ENCODE measurements at places on chromosomes 12 and 14. TPM values are rescaled to one million over a fixed set of nuclear protein-coding genes. Genes with fewer than 3 reads are reported as not detected.
A peak's percentile ranks its signal among the peaks of the same experiment; 100 is the strongest.

DNA sequence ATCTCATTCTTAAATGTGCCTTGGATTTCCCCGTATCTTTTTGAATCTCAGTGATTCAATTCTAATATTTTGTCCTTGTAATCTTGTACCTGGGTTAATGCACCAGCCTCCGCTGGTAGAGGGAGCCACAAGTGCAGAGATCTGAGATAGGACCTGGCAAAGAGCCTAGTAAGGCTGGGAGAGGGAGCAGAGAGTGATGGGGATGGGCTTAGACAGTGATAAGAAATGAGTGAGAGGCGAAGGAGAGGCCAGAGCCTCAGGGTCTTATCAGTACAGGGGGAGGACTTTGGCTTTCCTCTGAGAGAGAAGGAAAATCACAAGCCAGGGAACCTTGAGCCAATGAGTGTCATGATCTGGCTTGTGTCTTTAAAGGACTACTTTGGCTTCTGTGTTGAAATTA is 30.5 kb upstream of the LMNTD1 start:
- no peak for DNase-seq
- no peaks in the 10 kb centered on the region for H3K36me3 ChIP-seq
- no peaks in the 10 kb centered on the region for H3K27me3 ChIP-seq
- no peak overlapping the region for H3K27ac ChIP-seq
- H3K4me3 ChIP-seq: no peak overlapping the region

DNA sequence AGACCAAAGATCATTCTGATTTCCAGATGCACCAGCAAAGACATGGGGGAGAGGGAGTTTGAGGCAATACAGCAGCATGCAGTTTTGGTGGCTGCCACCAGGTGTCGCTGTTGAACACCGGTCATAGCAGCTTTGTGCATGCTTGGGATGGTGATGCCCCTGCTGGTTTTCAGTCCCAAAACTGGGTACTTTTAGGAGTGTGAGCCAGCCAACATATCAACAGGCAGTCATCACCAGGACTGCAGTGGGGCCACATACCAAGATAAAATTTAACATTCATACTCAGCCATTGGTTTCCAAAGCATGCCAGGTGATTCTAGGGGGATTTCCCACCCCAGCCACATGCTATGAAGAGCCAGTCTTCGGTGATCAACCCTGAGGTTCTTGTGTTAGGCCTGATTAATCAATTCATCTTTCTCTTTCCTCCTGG is 64.2 kb downstream of the PHETA1 start:
- H3K4me1 ChIP-seq: no peaks in the 10 kb centered on the region
- no peaks in the 10 kb centered on the region for H3K36me3 ChIP-seq
- no peaks in the 10 kb centered on the region for H3K27me3 ChIP-seq
- H3K4me3 ChIP-seq: no peak overlapping the region
- no peak for DNase-seq

- no peaks in the 10 kb centered on the region for H3K4me1 ChIP-seq
- DNase-seq: no peak
- no peak overlapping the region for H3K27ac ChIP-seq
These were observed 7.0 kb upstream of the CAPRIN2 start for GRCh38 chr12:30761730-30762129.

- DNase-seq: no peak
- no peak overlapping the region for H3K27ac ChIP-seq
- H3K4me3 ChIP-seq: no peak overlapping the region
- no peaks in the 10 kb centered on the region for H3K36me3 ChIP-seq
- no peaks in the 10 kb centered on the region for H3K27me3 ChIP-seq
These were observed 23.8 kb upstream of the PPP2R5C start for GRCh38 chr14:101737414-101738339.

DNA sequence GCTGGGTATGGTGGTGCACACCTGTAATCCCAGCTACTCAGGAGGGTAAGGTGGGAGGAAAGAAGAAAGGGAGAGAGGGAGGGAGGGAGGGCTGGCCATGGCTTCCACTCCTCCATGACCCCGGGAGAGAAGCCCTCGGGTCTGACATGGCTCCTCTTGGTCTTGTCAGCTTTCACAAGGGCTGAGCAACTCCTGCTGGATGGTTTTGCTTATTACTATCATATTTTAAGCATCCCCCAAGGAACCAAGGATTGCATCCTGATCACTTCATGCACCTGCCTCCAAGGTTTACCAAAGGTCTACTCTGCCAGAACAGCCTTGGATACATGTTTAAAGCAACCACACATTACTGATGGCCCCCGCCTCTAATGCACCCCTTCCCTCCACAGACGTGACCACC is 28.0 kb upstream of the NCOR2 start:
- H3K4me3 ChIP-seq: no peak overlapping the region
- no peak overlapping the region for H3K27ac ChIP-seq
- H3K36me3 ChIP-seq: no peaks in the 10 kb centered on the region
- DNase-seq: no peak
- H3K4me1 ChIP-seq: peaks cover 7% of the 10 kb centered on the region

The OTOGL gene
- total RNA-seq: 0.44 TPM

DNA sequence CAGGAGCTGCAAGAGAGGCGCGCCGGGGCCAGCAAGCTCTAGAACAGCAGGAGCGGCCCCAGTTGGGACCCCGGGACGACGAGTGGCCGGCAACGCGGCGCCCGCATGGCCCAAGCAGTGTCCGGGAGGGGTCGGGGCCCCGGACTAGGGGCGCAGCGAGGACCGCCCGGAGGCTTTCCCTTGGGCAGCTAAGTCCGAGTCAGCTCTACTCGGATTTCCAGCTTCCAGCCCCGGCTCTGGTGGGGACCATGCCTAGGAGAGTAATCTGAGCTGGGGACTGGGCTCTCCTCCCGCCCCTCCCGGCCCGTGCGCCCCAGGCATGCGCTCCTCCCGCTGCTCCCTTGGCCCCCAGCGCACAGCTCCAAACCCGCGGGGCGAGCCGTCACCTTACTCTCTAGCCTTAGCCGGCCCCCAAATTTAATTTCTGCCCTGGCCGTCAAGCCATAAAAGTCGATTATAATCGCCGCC is 41.6 kb upstream of the CAPRIN2 start:
- H3K4me3 ChIP-seq: peak overlapping the region; percentile 54
- peaks cover 6% of the 10 kb centered on the region for H3K36me3 ChIP-seq

GRCh38 chr14:88195676-88196075 is 127.4 kb downstream of the KCNK10 start:
- H3K36me3 ChIP-seq: no peaks in the 10 kb centered on the region
- no peaks in the 10 kb centered on the region for H3K4me1 ChIP-seq
- H3K27ac ChIP-seq: no peak overlapping the region

GRCh38 chr12:113891739-113892520 is 74.2 kb downstream of the RBM19 start:
- H3K27ac ChIP-seq: no peak overlapping the region
- H3K27me3 ChIP-seq: no peaks in the 10 kb centered on the region
- H3K36me3 ChIP-seq: no peaks in the 10 kb centered on the region
- H3K4me3 ChIP-seq: no peak overlapping the region
- DNase-seq: no peak

- H3K4me1 ChIP-seq: peaks cover 22% of the 10 kb centered on the region
- H3K27me3 ChIP-seq: no peaks in the 10 kb centered on the region
- no peak overlapping the region for H3K27ac ChIP-seq
- no peak for DNase-seq
- no peaks in the 10 kb centered on the region for H3K36me3 ChIP-seq
These were observed 214.2 kb upstream of the KRR1 start for GRCh38 chr12:75725521-75726111.

Measured in tibial nerve (tissue), 4 donors.